Effector CD4-positive, alpha-beta T cell (primary cell): ENCODE measurements at places on chromosomes 16 and 17.

DNA sequence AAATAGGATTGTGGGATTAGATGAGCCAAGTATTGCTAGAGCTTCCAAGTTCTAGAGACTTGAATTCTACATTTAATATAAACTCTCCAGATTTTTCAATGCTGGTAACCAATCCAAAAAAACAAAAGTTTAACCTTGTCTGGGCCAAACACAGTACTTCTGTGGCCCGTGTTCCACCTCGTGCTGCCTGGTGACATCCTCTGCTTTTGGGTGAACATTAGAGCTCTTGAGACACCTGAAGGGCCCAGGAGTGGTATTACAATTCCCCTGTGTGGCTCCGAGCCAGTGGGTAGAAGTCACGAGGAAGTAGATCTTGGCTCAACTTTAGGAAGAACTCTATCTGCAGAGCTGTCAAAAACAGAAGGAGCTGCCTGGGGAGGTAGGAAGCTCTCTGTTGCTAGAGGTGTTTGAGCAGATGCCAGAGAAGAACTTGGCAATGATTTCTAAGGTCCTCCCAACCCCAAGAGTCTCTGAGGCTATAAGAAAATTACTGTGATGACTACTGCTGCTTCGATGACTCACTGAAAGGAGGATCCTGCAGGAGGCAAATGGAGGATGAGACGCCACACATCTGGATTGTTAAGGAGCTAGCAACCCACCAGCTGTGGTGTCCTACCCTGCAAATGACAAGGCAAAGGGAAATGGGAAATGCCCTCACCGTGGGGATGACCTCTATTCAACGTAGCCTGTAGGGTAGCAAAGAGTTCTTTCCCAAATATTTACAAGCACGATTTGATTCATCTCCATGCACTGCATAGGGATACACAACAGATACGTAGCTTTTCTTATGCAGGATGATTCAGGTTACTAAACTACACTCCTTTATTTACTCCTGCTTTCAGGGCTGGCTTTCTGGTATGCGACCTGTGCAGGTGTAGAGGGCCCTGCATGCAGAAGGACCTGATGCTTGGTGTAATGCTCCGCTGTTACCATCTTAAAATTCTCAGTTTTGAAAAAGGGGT is 45.8 kb upstream of the GAS7 start:
- DNase-seq, result no peak

GRCh38 chr17:36500745-36501225 is 14.3 kb downstream of the ZNHIT3 start:
- DNase-seq, result no peak

GRCh38 chr17:11135819-11136218 is 105.2 kb upstream of the SHISA6 start:
- DNase-seq, result no peak

DNA sequence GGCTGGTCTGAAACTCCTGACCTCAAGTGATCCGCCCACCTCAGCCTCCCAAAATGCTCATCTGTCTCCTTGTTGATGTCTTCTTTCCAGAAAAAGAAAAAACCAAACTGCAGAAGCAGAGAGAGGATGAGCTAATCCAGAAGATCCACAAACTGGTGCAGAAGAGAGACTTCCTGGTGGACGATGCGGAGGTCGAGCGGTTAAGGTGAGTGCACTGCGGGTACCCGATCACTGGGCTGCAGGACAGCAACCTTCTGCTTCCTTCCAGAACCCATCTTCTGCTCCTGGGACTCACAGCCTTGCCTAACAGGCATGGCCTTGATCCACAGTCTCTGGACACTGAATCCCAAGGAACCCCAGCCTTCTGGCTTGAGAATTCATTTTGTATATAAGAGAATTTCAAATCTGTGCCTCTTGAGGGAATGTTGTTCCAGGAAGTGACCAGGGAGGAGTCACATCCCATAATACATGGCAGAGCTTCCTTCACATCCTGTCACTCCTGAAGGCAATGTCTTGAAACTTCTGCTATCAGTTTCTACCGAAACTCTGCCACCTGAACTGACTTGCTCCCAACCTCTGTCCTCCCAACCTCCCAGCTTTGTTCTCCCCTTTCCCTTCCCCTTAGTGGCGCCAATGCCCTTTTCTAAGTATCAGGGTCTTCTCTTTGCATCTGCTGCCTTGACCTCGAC is 61.7 kb downstream of the MARF1 start:
- DNase-seq, result no peak

GRCh38 chr17:17738901-17739300 is 57.6 kb downstream of the RAI1 start:
- no peak for DNase-seq

GRCh38 chr16:57029161-57030160 is 40.1 kb downstream of the NLRC5 start:
- DNase-seq, result no peak

DNA sequence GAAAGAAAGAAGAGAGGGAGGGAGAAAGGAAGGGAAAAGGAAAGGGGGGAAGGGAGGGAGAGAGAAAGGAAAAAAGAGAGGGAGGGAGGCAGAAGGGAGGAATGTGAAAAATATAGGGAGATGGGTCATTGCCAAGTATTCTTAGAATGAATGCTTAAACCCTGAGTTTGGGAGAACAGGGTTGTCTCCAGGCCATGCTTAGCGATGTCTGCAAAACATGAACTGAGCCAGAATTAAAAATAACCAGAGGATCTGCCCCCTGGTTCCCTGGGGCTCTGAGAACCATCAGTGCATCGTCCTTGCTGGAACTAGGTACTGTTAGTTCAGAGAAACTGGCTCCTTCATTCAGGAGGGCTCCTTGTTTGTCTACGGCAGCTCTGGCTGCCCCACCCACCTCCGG is 170.4 kb downstream of the IRX5 start:
- DNase-seq, result no peak

GRCh38 chr16:84795329-84796053 is 24.3 kb upstream of the CRISPLD2 start:
- DNase-seq, result no peak

GRCh38 chr16:29290631-29291247 is 115.8 kb downstream of the NPIPB11 start:
- DNase-seq, result peak; percentile 39

- no peak for DNase-seq
Observed at GRCh38 chr17:68600067-68600930, 868 bp downstream of the FAM20A start.

- no peak for DNase-seq
Observed at GRCh38 chr16:60776281-60776680, 1260.0 kb downstream of the CDH8 start.

GRCh38 chr16:72936408-72936807 is 111.5 kb downstream of the ZFHX3 start:
- DNase-seq, result no peak

DNA sequence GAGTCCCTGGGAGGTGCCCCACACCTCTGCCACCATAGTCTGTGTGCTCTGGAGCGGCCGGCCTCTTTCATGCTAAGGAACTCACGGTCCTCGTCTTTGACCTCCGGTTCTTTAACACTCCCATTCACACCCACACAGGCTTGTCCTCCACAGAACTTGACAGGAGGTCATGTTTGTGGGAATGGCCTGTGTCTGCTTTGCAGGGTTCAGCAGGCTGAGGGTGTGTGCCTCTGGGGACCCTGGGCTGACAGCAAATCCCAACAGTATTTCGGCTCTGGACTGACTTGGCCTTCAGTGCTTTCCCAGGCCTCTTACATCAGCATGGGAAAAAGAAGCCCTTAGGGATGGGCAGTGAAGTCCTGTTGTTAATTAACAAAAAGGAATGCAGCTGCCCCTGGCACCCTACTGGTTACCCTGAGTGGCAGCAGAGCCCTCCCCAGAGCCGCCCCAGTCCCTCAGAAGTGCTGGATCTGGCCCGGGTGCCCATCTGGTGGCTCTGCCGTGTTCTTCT is 35.4 kb upstream of the ADORA2B start:
- no peak for DNase-seq

- DNase-seq, result no peak
Observed at GRCh38 chr17:57401556-57402488, 145.5 kb downstream of the MSI2 start.

- no peak for DNase-seq
Observed at GRCh38 chr17:18961634-18962493, 9.9 kb downstream of the SLC5A10 start.

DNA sequence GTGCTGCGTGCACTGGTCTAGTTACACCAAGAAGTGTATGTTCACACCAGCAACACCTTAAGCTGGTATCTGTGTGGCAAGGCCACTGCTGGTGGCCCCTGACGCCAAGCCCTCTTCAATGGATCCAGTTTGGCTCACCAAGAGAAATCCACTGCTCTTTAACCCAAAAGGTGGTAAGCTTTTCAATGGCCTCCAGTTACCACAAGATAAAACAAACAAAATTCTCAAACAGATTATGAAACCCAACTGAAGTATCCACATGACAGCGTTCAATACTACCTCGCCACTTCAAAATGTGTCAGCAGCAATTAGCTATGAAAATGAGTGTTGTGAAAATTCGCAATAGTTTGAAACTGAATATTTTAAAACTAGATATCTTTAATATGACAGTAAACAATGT is 96.5 kb upstream of the AKTIP start:
- DNase-seq, result no peak

GRCh38 chr16:74667255-74667700 is 601 bp upstream of the RFWD3 start:
- peak; percentile 5 for DNase-seq

- no peak for DNase-seq
Observed at GRCh38 chr17:4780325-4780955, 5.7 kb downstream of the VMO1 start.

- DNase-seq, result peak; percentile 54
Observed at GRCh38 chr16:84062734-84063640, 20.4 kb upstream of the SLC38A8 start.

DNA sequence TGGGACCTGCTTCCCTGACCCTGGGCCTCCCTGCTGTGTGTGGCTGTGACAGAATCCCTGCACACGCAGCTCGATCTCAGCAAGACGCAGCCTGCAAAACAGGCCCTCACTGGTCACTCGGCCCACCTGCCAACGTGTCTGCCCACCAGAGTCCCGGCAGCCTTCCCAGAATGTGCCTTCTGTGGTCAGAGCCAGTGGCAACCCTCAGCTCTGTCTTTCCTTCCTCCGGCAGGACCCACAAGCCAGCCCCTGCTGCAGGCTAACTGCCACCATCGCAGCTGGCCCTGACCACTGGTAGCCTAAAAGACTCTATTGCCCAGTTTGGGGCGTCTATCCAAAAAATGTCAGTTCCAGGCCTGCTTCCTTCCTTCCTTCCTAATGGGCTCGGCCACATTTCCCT is 83.2 kb downstream of the LITAF start:
- no peak for DNase-seq

DNA sequence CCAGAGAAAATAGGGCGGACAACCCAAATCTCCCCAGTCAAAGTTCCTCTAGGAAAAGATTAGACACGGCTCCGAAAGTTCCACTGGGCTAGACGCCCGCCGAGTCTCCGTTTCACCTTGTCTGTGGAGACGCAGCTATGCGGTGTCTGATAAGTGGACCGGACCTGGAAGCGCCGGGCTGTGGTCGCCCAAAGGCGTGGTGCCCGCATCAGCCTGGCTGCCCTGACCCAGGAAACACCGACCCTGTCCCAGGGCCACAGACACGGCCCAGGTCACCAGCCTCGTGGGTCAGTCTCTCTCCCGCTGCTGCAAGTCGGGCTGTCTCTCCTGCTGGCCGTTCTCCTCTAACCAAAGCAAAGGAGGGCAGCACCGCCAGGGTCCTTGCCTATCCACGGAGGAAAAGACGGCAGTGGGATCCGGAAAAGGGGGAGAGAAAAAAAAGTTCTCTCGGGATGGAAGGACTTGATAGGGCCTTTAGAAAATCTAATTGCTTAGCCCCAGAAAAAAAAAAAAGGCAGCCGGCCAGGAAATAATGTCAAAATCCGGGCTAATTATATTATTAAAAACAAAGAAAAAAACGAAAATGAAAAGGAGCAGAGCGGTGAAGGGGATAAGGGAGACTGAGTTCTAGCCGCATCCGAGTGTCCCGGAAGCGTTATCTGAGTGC is 13.9 kb upstream of the FOXF1 start:
- DNase-seq, result no peak

DNA sequence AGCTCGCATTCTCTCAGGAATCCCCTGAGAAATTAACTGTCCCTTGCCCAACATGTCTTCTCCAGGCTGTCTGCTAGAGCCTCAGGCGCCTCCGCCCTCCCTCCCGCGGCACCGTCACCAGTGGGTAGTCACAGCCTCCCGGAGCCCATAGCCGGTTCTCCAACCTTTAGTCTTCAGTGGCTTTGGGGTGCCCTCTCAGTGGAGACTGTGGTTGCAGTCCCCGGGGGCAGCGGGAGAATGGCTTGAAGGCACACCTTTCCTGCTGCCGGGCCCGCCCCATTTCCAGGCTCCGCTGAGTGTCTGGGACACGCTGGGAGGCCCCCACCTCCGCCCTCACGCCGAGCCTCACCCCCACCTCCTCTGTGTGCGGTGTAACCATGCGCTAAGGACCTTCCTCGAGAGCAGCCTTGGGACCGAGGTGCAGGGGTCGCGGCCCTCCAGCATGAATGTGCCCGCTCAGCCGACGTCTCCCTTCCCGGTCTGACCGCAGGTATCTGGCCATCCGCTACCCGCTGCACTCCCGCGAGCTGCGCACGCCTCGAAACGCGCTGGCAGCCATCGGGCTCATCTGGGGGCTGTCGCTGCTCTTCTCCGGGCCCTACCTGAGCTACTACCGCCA is 1.7 kb downstream of the GALR2 start:
- DNase-seq, result no peak

GRCh38 chr17:48593126-48593829 is at the start of gene HOXB5:
Gene HOXB5 (minus strand): TSS chr17:48593779. CDS start chr17:48593682, 97 bp downstream.
- no peak for DNase-seq

DNA sequence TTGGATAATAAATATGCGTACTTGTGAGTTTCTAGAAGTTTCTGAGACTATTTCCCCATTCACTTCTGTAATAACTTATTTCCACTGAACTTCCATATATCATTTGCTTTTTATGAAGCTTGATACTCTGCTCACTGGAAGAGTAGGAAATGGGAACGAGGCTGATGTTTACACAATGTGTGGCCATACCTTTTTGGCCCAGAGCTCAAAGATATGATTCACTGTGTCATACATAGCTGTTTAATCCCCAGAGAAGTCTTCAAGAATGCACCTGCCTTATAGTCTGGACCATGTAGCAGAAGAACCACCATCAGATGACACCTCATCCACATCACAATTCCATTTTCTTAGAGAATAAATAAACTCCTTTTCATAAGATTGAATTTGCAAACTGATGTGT is 40.3 kb upstream of the TEKT3 start:
- no peak for DNase-seq

- DNase-seq, result no peak
Observed at GRCh38 chr17:43030137-43030767, 5.2 kb downstream of the RND2 start.

GRCh38 chr17:21146362-21147015 is 19.7 kb downstream of the DHRS7B start:
- no peak for DNase-seq
